ENCODE measurements at places on chromosomes 12 and 14.

DNA sequence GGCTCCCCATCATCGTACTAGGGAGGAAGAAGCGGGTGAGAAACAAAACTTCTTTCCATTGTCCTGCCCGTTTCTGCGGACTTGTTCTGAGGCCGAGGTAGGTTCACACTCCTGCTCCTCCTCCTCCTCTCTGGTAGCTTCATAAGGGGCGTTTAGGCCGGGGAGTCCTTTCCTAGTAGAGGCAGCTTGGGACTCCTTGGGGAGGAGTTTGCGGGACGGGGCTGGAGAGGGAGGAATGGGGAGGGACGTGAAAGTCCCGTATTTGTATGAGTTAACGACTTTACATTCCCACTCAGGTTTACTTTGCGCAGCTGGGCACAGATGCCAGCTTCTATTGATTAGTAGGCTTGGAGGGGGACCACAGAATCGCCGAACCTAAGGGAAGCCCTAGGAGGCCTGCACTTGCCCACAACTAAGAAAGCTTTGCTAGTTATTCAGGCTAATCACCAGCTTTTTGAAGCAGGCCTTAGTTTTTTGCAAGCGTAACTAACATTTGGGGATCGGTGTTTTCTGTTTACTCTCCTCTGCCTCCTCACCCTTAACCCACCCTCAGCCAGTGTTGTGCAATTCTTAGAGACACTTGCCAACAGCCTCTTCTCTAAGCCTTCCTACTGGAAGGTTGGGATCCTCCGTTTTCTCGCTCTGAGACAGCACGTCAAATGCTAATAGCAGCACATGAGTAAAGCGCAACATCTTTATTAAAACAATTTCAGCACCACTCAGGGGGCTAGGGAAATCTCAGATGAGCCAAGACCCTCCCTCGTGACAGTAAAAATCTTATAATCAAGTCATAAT lies 499 bp downstream of the RNASE4 start:
- DNase-seq, result peak; percentile 7

- no peak for DNase-seq
Measured at GRCh38 chr14:39229601-39230110, 4.1 kb upstream of the MIA2 start.

- no peak for DNase-seq
Measured at GRCh38 chr14:29913566-29913965, 14.1 kb downstream of the PRKD1 start.

DNA sequence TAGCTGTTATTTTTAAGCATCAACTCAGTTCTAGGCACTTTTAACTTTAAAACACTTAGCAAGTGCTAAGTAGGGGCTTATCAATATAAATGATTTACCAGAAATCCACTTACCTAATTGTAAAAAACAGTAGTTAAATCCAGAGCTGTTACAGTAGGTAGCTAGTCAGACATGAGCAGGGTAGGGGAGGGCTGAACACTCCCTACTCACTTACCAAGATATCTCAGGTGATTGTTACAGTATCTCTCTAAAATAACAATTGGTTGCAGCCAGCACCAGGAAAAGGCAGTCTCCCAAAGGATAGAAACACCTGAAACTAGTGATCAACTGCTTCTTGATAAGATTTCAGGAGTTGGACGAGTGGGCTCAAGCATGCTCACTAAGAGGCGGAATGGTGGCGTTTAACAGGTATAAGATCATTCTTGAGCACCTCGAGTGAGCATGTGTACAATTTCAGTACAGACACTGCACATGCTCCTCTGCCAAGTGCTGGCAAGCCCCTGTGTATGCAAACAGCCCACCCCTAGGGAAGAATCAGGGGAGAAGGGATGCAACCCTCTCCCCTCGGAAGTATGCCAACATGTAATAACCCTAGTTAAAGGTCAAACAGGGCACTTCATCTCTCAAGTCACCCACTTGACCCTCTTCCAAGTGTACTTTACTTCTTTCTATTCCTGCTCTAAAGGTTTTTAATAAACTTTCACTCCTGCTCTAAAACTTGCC lies 1113.6 kb upstream of the SEL1L start:
- DNase-seq, result no peak

GRCh38 chr14:87935886-87936285 lies 57.1 kb downstream of the GALC start:
- no peak for DNase-seq

- DNase-seq, result no peak
Measured at GRCh38 chr14:24243336-24243836, 963 bp upstream of the TINF2 start.
